ENCODE measurements at places on chromosomes 2 and 18.

DNA sequence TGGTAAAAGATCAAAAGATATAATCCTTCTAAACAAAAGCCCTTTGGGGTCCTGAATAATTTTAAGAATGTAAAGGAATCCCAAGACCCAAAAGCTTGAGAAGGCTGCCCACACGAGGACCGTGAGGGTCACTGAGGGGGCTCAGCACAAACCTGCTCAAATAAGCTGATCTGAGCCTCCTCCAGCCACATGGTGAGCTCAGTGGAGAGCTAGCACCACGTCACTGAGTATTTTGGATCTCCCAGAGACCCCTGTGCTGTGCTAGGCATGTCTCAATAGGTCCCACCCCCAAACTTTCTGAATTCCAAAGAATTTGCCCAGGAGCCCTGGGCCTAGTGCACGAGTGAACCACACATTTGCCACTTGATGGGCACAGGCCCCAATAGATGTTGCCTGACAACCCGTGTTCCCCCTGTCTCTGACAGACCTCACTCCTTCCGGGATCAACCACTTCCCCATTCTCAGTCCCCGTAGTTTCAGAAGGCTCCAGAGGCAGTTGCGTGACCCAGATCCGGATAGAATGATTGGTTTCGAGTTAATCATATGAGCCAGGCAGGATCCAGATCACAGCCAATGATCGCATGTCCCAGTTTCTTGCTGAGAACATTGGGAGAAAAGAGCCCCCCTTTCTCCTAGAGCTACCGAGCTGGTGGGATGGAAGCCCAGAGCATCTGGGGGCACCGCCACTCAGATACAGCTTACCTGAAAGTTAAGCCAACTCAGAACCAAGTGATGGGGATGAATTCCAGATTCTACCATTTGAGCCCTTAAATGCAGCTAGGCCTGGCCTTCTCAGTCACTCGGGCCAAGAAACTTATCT lies 203.8 kb downstream of the TNS1 start:
- H3K4me1 ChIP-seq = no peaks in the 10 kb centered on the region
- peaks cover 53% of the 10 kb centered on the region for H3K36me3 ChIP-seq
- DNase-seq = peak; percentile 73
- H3K4me3 ChIP-seq = no peak overlapping the region
- H3K27ac ChIP-seq = peak overlapping the region; percentile 36

- H3K27ac ChIP-seq = no peak overlapping the region
- H3K4me3 ChIP-seq = no peak overlapping the region
- peaks cover 13% of the 10 kb centered on the region for H3K36me3 ChIP-seq
- no peak for DNase-seq
- H3K4me1 ChIP-seq = no peaks in the 10 kb centered on the region
These were observed 109.1 kb downstream of the HAUS1 start for GRCh38 chr18:46213295-46213694.

DNA sequence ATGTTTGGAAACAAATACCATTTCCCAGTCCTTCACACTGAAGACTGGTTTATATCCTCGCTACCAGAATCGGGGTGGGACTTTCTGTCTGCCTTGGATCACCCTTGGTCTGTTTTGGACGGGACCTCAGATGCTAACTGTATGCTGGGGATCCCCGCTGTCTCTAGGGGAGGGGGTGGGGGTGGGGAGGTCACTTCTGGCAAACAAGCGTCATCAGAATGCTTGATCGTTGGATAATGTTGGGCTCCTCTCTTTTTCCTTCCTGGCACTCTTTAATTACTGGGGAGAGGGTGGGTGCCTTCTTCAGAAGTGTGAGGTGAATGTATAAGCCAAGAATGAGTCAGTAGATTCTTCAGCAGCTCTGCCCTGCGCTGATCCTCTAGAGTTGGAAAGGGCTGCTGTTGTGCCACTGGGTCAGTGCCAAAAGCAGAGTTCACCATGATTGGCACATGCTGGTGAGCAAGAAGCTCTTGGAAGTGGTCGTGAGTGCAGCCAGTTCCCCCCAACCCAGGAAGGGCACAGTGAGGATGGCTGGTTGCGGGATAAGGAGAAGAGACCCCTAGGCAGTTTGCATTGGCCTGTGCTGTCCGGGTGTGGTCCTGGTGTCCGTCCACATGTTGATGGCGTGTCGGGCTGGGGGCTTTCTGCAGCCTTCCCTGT lies 32.2 kb downstream of the DGKD start:
- DNase-seq = peak; percentile 26
- peak overlapping the region; percentile 85 for H3K27ac ChIP-seq

DNA sequence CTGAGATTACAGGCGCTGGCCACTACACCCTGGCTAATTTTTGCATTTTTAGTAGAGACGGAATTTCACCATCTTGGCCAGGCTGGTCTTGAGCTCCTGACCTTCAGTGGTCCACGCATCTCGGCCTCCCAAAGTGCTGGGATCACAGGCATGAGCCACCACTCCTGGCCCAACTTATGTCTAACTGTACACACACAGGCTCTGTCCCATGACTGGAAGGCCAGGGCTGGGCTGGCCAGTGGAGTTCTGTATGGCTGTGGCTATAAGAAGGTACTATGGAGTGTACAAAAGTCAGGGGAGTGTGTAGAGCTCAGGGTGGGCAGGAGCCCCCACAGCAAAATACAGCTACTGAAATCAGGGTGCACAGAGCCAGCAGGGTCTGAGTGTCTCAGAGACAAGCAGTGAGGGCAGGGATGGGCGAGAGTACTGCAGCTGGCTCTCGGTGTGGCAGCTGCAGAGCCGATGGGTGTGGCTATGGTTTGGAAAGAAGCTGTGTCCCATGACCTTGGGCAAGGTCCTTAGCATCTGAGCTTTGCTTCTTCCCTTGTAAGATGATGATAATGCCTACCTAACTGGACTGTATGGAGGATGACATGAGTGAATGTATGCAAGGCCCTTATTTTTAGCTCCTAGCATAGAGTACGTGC lies 10.4 kb upstream of the MSGN1 start:
- H3K4me1 ChIP-seq = no peaks in the 10 kb centered on the region
- H3K27me3 ChIP-seq = no peaks in the 10 kb centered on the region

DNA sequence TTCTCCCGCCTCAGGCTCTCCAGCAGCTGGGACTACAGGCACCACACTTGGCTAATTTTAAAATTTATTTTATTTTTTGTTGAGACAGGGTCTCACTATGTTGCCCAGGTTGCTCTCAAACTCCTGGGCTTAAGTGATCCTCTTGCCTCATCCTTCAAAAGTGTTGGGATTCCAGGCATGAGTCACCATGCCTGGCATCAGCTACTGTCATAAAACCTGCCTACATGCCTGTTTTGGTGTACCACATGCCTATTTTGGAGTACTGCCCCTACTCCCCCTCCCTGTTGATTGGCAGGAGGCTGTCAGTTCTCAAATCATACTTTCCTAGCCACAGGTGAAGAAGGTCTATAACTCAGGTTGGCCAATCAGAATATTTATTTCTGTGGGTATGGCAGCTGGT lies 64.0 kb downstream of the CHST9 start:
- H3K4me3 ChIP-seq = no peak overlapping the region
- no peak overlapping the region for H3K27ac ChIP-seq
- H3K36me3 ChIP-seq = no peaks in the 10 kb centered on the region
- no peaks in the 10 kb centered on the region for H3K4me1 ChIP-seq

GRCh38 chr2:73827018-73827417 lies 1.7 kb upstream of the STAMBP start:
- no peak for DNase-seq
- H3K27me3 ChIP-seq = no peaks in the 10 kb centered on the region
- peaks cover 14% of the 10 kb centered on the region for H3K36me3 ChIP-seq
- no peak overlapping the region for H3K27ac ChIP-seq

GRCh38 chr2:23595601-23596251 lies 210.7 kb downstream of the KLHL29 start:
- peak overlapping the region; percentile 63 for H3K27ac ChIP-seq
- H3K36me3 ChIP-seq = no peaks in the 10 kb centered on the region
- H3K27me3 ChIP-seq = no peaks in the 10 kb centered on the region
- H3K4me3 ChIP-seq = peak overlapping the region; percentile 1
- H3K4me1 ChIP-seq = peaks cover 34% of the 10 kb centered on the region
- DNase-seq = peak; percentile 81

- H3K27ac ChIP-seq = no peak overlapping the region
- H3K36me3 ChIP-seq = no peaks in the 10 kb centered on the region
- H3K4me1 ChIP-seq = no peaks in the 10 kb centered on the region
- H3K27me3 ChIP-seq = no peaks in the 10 kb centered on the region
- H3K4me3 ChIP-seq = no peak overlapping the region
These were observed 66.6 kb downstream of the MTCL1 start for GRCh38 chr18:8771930-8772329.

DNA sequence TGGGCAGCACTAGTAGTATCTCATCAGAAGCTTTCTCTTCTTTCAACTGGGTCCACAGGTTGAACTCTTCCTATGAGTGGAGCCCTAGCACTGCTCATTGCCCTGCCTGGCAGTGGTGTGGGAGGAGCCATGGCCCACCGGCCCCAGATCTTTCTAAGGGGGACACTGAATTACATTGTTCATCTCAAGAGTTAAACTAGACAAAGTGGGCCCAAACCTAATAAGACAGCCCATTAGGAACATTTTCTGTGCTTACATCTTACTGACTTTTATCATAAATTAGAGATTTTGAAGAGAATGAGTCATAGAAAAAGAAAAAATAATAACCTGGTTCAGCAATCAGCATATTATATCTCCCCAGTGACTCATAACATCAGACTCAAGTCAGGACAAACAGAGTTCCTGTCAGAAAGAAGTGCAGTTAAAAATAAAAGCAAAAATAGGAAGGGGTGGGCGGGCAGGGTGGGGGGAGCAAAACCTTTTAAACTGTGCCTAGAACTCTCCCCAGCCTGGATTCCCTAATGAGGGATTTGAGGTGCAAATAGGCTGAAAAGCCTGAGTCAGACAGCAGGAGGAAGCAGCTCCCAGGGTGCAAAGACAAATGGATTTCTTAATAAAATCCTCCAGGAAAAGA lies 161.6 kb upstream of the TRIB2 start:
- DNase-seq = no peak
- no peaks in the 10 kb centered on the region for H3K27me3 ChIP-seq
- peaks cover 9% of the 10 kb centered on the region for H3K4me1 ChIP-seq
- H3K36me3 ChIP-seq = no peaks in the 10 kb centered on the region

DNA sequence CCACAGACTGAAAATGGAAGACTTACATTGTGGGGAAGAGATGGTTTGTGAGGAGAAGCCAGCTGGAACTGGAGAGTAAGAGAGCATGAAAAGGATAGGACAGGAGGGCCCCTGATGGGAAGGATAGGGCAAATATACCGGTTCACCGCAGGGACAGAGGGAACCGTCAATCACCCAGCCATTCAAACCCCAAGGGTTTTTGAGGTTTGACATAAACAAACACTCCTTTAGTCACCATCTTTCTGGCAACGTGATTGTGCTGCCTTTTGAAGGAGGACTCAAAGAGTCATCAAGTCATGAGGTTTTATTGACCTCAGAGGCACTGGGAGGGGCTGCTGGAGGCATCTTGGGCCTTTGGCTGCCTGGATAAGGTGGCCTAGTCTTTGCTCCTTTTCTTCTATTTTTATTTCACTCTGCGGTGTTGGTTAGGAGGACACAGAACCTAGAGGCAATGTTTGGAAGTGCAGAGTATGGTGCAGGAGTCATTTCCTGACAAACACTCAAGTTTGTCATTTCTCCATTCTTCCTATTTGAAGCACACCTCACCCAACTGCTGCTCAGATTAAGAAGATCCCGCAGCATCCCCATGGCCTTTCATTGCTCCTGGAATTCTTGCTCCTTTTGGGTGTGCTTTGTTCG lies 487.3 kb upstream of the SPRED2 start:
- no peak overlapping the region for H3K27ac ChIP-seq
- H3K27me3 ChIP-seq = no peaks in the 10 kb centered on the region
- no peak for DNase-seq
- no peaks in the 10 kb centered on the region for H3K4me1 ChIP-seq
- H3K36me3 ChIP-seq = no peaks in the 10 kb centered on the region

DNA sequence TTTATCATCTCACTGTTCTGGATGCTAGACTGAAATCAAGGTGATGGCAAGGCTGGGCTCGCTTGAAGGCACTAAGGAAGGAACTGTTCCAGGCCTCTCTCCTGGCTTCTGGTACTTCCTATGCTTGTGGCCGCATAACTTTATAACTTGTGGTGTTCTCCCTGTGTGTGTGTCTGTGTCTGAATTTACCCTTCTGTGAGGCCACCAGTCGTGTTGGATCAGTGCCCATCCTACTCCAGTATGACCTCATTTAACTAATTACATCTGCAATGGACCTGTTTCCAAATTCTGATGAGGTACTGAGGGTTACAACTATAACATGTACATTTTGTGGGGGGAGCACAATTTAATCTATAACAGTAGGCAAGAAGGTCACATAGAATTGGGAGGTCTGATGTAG lies 41.6 kb downstream of the LYPD6B start:
- H3K4me3 ChIP-seq = no peak overlapping the region
- no peaks in the 10 kb centered on the region for H3K27me3 ChIP-seq
- no peak for DNase-seq
- H3K36me3 ChIP-seq = no peaks in the 10 kb centered on the region
- H3K27ac ChIP-seq = no peak overlapping the region
- peaks cover 6% of the 10 kb centered on the region for H3K4me1 ChIP-seq

- H3K27me3 ChIP-seq = no peaks in the 10 kb centered on the region
- no peaks in the 10 kb centered on the region for H3K36me3 ChIP-seq
- peaks cover 63% of the 10 kb centered on the region for H3K4me1 ChIP-seq
- H3K4me3 ChIP-seq = peak overlapping the region; percentile 68
- DNase-seq = peak; percentile 68
These were observed 1.3 kb downstream of the HS6ST1 start for GRCh38 chr2:128317181-128317898.

- H3K36me3 ChIP-seq = no peaks in the 10 kb centered on the region
- no peaks in the 10 kb centered on the region for H3K4me1 ChIP-seq
- H3K27ac ChIP-seq = no peak overlapping the region
These were observed 28.1 kb upstream of the RASGRP3 start for GRCh38 chr2:33448220-33448899.

DNA sequence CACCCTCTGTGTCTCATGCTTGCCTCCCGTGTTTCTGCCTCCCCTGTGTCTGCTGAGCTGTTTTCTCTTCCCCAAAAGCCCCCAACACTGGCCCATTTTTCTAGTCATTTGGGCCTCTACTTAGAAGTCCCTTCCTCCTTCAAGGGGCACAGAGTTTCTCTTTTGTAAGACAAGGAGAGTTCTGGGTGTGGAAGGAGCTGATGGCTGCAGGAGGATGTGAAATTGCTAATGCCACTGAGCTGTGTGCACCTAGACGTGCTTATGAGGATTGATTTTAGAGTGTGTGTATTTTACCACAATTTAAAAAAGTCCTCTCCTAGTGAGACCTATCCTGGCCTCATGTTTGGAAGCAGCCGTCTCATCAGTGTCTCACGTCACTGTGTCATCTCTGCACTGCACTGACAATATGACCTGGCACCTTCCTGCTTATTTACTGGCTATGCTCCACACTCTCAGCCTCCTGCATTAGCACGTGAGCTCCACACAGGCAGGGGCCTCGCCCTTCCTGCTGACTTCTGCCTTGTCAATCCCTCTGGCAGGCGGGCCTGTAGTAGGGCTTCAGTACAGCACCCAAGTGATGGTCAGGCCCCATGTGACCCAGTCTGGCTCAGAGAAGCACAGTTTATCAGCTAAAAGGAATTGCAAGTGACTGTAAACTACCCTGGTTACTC lies 8.0 kb upstream of the MBP start:
- no peaks in the 10 kb centered on the region for H3K36me3 ChIP-seq

- no peaks in the 10 kb centered on the region for H3K27me3 ChIP-seq
- peak overlapping the region; percentile 69 for H3K27ac ChIP-seq
- DNase-seq = peak; percentile 78
- peaks cover 45% of the 10 kb centered on the region for H3K4me1 ChIP-seq
- no peaks in the 10 kb centered on the region for H3K36me3 ChIP-seq
These were observed 7.1 kb upstream of the NAPG start for GRCh38 chr18:10518595-10519255.

Measured in tibial artery (tissue), 4 donors.